ENCODE measurements at places on chromosomes 6 and 20.

GRCh38 chr6:134047673-134048072 is 4.8 kb downstream of the SLC2A12 start:
- DNase-seq, result no peak

- no peak for DNase-seq
Observed at GRCh38 chr6:84798257-84798656, 33.9 kb upstream of the TBX18 start.

GRCh38 chr20:3890999-3891929 is 2.1 kb downstream of the PANK2 start:
- no peak for DNase-seq

DNA sequence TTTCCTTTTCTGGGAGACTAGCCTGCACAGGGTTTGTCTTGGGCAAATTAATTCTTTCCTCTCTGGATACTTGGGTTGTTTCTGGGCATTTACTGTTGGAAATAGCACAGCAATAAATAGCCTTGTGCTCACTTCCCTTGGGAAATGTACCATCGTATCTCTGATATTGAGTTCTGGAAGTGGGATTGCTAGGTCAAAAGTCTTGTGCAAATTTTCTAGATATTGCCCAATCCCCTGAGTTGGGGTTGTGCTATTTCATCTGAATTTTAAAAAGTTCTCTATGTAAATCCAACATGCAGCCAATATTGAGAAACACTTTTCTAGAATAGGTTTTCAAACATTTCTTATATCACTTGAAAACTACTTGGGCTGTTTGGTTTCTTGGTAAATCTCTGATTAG is 64.0 kb upstream of the ELOVL5 start:
- DNase-seq, result no peak

Data from CD4-positive, alpha-beta T cell treated with Interleukin-4 for 4 hours (primary cell).